Activated CD4-positive, alpha-beta T cell treated with anti-CD3 and anti-CD28 coated beads, Interleukin-2, amount 10 ng/mL, durations not matched to agents 7 days and 5 days (primary cell): ENCODE measurements at places on chromosomes 6 and 20.
A peak's percentile ranks its signal among the peaks of the same experiment; 100 is the strongest.

- DNase-seq: peak; percentile 11
These were observed 2.2 kb upstream of the STXBP5 start for GRCh38 chr6:147201885-147202515.

DNA sequence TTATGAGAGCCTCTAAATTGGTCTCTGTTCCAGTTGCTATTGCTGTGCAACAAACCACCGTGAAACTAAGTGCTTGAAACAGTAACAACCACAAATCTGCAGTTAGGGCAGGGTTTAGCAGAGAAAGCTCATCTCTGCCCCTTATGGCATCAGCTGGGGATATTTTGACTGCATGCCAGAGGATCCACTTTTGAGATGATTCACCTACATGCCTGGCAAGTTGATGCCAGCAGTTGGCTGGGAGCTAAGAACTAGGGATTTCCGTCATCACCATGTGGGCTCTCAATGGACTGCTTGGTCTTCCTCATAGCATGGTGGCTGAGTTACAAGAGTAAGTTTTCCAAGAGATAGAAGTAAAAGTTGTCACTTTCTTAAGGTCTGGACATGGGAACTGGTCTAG lies 35.1 kb downstream of the PLCB4 start:
- no peak for DNase-seq

GRCh38 chr6:130991422-130992137 lies 71.5 kb downstream of the EPB41L2 start:
- no peak for DNase-seq

DNA sequence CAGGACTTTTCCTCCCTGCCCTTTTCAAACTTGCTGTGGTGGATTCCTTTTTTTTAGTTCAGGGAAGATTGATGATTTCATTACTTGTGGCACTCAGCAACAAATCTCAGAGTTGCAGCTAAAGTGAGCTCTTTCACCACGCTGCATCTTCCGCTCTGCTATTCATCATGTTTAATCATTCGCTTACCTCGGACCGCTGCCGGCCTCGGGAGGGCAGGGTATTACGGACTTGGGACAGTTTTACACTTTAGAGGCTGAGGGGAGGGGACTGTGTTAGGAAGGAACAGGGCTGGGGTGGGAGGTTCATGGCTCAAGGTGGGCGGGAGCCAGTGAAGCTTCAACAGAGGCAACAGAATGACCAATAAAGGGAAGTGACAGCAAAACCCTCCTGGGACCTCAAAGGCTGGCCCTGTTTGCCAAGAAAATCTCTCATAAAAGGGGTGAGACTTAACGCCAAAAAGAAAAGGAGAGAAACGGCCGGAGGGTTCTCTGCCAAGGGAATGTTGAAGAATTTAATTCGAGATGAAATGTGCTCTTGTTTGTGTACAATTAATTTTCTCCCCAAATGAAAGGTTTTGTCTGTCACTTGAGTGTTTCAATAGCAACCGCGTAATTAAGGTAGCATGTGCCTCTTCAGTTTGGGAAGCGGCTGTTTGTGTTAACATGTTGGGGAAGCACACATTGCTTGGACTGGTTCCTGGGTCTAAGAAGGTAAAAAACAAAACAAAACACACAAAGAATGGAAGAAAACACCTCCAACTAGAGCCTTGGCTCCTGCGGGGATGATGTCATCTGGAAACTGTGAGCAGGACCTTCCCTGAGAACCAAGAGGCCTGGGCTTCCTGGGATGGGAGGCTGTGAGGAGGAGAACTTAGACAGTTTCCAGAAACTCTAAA lies 72.5 kb upstream of the SULF2 start:
- DNase-seq: no peak
